ENCODE measurements at places on chromosomes 7 and 10. TPM values are rescaled to one million over a fixed set of nuclear protein-coding genes. Genes with fewer than 3 reads are reported as not detected.

- H3K27ac ChIP-seq = no peak overlapping the region
- H3K27me3 ChIP-seq = no peaks in the 10 kb centered on the region
- peaks cover 21% of the 10 kb centered on the region for H3K4me1 ChIP-seq
- DNase-seq = no peak
- H3K4me3 ChIP-seq = no peak overlapping the region
- H3K36me3 ChIP-seq = peaks cover 23% of the 10 kb centered on the region
Observed at GRCh38 chr7:116740755-116741462, 68.9 kb downstream of the MET start.

- no peak overlapping the region for H3K4me3 ChIP-seq
- peaks cover 4% of the 10 kb centered on the region for H3K27me3 ChIP-seq
- H3K4me1 ChIP-seq = peaks cover 6% of the 10 kb centered on the region
- H3K36me3 ChIP-seq = peaks cover 1% of the 10 kb centered on the region
- no peak for DNase-seq
- H3K27ac ChIP-seq = no peak overlapping the region
Observed at GRCh38 chr10:75956624-75957023, 525.2 kb downstream of the LRMDA start.

GRCh38 chr7:66696774-66697191, 43.8 kb upstream of the RABGEF1 start:
- no peaks in the 10 kb centered on the region for H3K27me3 ChIP-seq
- H3K4me1 ChIP-seq = peaks cover 3% of the 10 kb centered on the region
- no peak overlapping the region for H3K4me3 ChIP-seq
- H3K27ac ChIP-seq = no peak overlapping the region

DNA sequence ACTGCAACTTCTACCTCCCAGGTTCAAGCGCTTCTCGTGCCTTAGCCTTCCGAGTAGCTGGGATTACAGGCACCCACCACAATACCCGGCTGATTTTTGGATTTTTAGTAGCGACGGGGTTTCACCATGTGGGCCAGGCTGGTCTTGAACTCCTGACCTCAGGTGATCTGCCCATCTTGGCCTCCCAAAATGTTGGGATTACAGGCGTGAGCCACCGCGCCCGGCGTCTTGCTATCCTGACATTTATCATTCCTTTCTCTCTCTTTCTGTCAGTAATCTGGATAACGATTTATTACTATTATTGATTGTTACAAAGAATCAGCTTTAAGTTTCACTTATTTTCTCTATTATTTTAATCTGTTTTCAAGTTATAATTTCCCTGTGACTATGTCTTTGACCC, 548.4 kb downstream of the CNTNAP2 start:
- no peaks in the 10 kb centered on the region for H3K4me1 ChIP-seq
- H3K27ac ChIP-seq = no peak overlapping the region

The CXCL12 gene
- 65.5 TPM for total RNA-seq

DNA sequence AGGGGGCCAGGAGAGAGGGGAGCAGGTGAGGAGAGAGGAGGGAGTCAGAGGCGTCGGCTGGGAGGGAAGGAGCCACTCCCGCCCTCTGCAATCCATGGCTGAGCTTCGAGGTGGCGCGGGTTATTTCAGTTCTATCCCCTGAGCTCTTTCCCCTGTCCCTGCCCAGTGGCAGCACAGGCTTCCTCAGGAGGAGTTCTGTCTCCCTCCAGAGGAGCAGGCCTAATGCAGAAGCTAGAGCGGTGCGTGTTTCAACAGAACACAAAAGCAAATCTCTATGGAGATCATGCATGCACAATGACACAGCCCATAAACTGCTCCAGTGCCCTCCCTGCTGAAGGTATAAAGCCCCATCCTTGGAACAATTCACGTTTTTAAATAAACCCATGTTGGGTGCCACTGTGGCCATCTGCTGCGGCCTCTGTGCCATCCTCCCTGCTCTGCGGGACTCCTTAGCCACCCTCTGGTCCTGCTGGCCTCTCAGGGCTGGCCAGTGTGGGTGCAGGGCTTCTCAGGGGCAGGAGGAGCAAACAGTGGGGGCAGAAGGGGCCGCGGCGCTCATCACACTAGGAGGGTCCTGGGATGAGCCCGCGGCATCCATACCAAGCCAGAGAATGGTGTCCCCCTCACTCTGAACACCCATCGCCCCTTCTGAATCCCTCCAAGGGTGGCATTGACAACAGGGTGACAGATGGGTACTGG, 192.6 kb upstream of the LYZL2 start:
- H3K27me3 ChIP-seq = no peaks in the 10 kb centered on the region
- no peaks in the 10 kb centered on the region for H3K36me3 ChIP-seq
- H3K27ac ChIP-seq = peak overlapping the region; percentile 66
- no peak overlapping the region for H3K4me3 ChIP-seq
